WTC11 (cell line): ENCODE measurements at places on chromosomes 4 and X.

GRCh38 chr4:2441393-2442174 is 22.8 kb downstream of the CFAP99 start:
- peak; percentile 95 for DNase-seq

GRCh38 chrX:56813318-56813837 is 84.3 kb downstream of the NBDY start:
- no peak for DNase-seq

GRCh38 chr4:96193061-96193460 is 353.2 kb downstream of the PDHA2 start:
- no peak for DNase-seq

- no peak for DNase-seq
Measured at GRCh38 chrX:154476821-154477220, 2.3 kb downstream of the LAGE3 start.

- no peak for DNase-seq
Measured at GRCh38 chr4:11376571-11376970, 52.1 kb downstream of the HS3ST1 start.

- DNase-seq, result no peak
Measured at GRCh38 chrX:125204681-125205132, 115.0 kb upstream of the TEX13C start.

- no peak for DNase-seq
Measured at GRCh38 chrX:45749375-45749774, 548.7 kb upstream of the DIPK2B start.

GRCh38 chr4:141730805-141731204 is 94.4 kb downstream of the IL15 start:
- DNase-seq, result no peak

DNA sequence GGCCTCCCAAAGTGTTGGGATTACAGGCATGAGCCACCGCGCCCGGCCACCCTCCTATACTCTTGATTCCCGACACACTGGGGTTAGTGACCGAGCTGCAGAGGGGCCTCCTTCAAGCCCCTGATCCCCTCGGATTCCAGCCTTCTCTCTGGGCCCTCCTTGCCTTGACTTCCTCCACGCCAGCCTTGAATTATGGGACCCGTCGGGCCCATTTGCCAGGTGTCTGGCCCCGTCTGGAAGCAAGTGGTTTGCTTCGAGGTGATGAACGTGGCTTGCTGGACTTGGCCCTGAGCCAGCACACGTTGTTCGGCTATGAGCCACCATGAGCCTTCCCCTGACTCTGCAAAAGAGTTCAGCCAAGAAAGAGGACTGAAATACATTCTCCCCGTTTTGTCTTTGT is 37.4 kb upstream of the GRPEL1 start:
- no peak for DNase-seq

GRCh38 chr4:7153711-7154110 is 38.6 kb upstream of the SORCS2 start:
- no peak for DNase-seq

DNA sequence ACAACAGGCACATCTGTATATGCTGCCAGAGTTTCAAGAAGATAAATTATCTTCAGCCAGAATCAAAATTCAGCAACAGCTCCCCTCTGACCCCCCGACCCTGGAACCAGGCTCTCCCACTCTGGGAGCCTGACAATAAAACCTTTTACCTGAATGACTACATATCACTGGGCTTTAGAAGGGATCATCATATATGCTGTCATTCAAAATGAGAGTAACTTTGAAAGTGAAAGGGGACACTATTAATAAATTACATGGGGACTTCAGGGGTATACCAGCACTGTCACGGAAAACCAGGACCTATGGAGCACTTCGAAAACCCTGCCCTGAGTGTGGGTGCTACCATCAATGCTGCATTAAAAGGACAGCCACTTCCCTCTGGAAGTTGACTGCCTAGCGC is 26.2 kb downstream of the TSPAN5 start:
- no peak for DNase-seq

DNA sequence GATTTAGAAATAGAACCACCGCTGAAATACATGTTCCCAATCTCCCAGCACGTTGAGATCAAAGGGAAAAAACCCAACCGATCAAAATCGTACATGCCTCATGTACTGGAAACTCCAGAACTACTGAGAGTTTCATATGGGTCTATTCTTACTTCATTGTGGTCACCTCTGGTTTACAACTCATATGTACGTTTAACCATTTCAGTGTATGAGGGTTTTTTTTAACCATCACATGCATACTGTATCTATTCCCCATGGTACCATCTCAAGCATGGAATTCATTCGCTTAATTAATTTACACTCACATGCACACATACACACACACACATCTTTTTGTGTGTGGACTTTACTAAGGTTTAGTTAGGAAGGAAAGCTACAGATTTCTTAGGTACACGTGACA is 46.0 kb upstream of the CLNK start:
- DNase-seq, result no peak
